ENCODE measurements at places on chromosomes 6 and 20.

GRCh38 chr6:733431-734219 lies 40.7 kb upstream of the EXOC2 start:
- no peak for DNase-seq

DNA sequence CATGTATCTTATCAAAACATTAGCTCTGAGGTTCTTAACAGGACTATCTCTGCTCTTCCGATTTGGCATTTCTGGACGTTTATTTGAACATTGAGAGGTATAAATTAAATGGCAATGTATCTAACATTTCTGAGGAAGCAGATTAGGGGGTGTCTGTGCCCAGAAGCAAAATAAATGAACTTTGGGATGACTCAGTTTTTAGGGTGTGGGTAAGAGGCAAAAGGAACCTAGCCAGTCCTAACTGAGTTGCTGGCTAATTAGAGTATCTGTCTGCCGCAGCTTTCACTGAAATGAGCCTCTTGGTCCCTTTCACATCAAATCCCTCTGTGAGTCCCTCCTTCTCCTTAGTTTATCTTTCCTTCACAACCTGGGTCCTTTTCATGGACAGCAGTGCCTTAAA lies 1.1 kb downstream of the RNF144B start:
- no peak for DNase-seq

- no peak for DNase-seq
Measured at GRCh38 chr6:130037207-130037811, 18.9 kb downstream of the L3MBTL3 start.

DNA sequence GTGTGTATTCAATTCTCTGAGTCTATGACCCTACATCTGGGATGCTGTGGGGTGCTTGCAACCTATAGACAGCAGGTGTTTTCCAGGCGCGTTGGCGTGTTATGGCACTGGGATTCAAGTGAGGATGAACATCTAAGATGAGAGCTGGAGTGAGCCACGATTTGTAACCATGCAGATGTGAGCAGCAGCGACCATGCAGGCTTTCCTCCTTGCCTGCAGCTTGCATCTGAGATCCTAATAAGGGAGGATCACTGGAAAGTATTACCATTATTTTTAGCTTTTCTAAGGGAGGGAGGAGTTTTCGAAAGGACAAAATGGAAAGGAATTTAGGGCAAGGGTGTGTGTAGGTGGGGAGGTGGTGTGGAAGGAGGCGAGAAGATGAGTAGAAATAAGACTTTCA lies 216.7 kb downstream of the ATXN1 start:
- DNase-seq = no peak

- DNase-seq = no peak
Measured at GRCh38 chr6:150150821-150151646, 8.2 kb downstream of the PPP1R14C start.

DNA sequence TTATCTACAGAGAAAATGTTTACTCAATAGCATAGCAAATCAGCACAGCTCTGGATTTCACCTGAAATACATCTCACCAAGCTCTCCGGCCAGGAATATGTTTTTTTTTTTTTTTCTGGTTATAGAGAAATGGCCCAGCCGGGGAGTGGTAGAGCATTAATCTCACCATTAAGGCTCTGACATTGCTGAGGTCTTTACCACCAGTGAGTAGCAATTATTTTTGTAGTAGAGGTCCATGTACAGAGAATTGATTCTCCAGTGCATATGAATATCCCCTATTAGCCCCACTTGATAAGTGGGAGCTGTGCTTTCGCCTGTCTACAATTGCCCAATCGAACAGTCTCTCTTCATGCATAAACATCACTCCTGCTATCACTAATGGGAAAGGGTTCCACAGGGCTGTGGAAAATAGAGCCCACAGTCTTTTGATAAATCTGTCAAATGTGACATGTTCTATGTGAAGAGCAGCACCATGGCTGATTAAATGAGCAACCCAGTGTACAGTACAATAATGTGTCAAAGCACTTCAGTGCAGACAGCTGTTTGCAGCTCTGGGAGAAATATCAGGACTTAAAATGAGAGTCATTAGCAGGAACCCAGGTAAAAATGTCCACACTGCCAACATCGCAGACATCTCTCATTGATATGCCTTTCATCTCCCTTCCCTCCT lies 227.1 kb upstream of the ID4 start:
- DNase-seq = no peak

DNA sequence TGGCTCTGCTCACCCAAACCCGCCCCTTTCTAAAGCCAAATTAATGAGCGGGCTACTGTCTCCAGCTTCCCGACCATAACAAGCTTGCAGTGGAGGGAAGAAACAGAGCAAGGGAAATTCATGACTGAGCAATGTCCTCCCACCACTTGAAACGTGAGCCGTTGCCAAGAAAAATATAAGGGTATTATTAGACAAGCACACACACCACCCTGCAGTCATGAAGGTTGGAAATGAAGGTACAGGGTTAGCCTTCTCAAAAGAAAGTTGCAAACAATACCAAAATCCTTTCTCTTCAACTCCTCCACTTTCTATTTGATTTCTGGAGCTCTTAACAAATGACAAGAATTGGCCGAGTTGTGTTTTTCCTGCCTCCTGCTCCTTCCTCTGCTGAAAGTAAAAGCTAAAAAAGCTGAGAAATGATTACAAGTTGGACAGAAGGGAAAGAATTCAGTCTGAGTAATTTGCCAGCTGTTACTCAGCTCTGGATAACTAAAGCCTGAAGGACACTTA lies 151.1 kb upstream of the B3GAT2 start:
- no peak for DNase-seq
